Ascending aorta (tissue), 2 donors: ENCODE measurements at places on chromosomes 16 and 17.

- no peak for DNase-seq
These were observed 16.9 kb upstream of the GLIS2 start for GRCh38 chr16:4298761-4299522.

DNA sequence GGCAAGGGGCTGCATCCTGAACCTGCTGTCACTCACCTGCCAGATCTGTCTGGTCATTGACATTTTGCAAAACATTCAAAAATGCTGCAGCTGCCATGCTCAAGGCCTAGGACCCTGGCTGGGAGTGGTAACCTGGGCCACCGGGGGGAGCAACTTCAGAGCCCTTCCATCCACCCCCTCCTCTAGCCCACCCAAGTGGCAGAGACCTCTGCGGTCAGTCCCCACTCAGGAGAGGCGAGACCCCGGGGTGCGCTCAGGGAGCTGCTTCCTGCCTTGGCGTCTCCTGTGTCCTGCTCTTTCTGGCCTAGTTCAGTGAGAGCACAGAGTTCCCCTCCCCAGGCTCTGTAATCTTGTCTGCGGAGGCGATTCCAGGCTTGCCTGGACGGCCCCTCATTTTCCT lies 108.8 kb downstream of the CCDC182 start:
- DNase-seq = no peak

GRCh38 chr17:50151937-50152547 lies 1.6 kb upstream of the PPP1R9B start:
- DNase-seq = peak; percentile 90

- no peak for DNase-seq
These were observed 968 bp downstream of the CEP112 start for GRCh38 chr17:66190738-66191592.

DNA sequence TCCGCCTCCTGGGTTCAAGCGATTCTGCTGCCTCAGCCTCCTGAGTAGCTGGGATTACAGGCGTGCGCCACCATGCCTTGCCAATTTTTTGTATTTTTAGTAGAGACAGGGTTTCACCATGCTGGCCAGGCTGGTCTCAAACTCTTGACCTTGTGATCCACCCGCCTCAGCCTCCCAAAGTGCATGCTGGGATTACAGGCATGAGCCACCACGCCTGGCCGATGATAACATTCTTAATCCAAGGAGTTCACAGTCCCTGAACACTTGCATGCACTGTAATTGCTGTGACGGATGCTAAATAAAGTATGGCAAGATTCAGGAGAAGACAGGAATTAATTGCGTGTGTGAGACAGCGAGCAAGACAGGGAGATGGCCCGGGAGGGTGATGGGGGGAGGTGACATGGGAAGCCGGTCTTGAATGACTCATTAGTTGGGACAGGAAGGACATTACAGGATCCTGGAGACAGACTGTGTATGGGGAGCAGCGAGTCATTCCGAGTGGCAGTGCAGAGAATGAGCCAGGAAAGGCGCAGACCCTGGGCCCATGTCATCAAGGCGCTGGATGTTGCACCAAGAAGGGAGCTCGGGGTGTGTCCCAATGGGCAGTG lies 6.7 kb downstream of the ABCA3 start:
- no peak for DNase-seq

DNA sequence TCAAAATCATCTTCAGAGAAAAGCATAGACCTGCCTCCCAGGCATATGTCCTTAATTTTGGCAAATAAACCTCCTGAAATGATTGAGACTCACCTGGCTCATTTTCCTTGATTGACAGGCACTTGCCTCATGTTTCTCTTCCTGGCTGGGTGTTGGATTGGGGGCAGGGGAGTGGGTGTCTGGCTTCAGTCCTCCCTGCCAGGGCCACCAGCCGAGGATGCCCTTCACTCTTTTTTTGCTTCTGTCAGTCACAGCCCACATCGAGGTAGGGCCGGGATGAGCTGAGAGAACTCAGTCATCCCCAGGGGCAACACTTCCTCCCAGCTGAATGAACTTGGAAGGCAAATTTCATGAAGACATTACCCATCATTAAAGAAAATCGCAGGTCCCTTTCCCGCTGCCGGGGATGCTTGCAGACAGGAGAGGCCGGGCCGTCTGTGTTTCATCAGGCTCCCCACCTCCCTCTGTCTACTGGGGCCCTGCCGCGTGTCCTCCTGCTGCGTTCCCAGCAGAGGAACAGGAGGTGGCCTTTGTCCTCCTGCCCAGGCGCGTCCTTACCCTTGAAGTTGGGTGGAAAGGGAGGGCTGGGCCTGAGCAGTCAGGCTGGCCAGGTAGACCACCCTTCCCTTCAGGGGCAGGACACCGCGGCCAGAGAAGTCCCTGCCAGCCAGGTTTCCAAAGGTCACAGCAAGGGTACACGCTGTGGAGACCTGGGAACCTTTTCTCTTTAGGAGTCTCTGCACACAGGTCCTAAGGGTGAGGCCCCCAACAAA lies 11.2 kb upstream of the DNAH17 start:
- DNase-seq = no peak

GRCh38 chr16:29665294-29666077 lies 2.4 kb downstream of the SPN start:
- DNase-seq = no peak

DNA sequence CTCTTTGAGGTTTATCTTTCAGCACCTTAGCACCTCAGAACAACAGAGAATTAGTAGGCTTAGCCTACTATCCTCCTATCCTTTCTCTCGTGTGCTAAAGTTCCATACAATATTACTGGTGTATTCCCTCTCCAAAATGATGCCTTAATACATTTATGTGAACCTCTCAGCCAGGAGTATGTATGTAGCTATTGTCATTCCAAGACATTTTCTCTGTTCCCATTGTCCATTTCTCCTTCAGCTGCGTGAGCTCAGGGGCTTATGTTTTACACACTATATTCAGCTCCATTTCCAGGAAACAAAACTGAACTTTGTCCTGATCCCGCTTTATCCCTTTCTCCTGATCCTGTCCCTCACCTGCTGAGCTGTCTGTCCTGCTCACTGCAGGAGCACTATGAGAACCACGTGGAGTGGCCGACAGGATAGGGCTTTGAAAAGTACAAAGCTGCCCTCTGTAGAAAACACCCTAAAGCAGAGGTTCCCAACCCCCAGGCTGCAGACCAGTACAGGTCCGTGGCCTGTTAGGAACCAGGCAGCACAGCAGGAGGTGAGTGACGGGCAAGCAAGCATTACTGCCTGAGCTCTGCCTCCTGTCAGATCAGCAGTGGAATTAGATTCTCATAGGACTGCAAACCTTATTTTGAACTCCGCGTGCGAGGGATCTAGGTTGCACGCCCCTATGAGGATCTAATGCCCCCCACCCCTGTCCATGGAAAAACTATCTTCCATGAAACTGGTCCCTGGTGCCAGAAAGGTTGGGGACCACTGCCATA lies 55.7 kb downstream of the CENPV start:
- no peak for DNase-seq

DNA sequence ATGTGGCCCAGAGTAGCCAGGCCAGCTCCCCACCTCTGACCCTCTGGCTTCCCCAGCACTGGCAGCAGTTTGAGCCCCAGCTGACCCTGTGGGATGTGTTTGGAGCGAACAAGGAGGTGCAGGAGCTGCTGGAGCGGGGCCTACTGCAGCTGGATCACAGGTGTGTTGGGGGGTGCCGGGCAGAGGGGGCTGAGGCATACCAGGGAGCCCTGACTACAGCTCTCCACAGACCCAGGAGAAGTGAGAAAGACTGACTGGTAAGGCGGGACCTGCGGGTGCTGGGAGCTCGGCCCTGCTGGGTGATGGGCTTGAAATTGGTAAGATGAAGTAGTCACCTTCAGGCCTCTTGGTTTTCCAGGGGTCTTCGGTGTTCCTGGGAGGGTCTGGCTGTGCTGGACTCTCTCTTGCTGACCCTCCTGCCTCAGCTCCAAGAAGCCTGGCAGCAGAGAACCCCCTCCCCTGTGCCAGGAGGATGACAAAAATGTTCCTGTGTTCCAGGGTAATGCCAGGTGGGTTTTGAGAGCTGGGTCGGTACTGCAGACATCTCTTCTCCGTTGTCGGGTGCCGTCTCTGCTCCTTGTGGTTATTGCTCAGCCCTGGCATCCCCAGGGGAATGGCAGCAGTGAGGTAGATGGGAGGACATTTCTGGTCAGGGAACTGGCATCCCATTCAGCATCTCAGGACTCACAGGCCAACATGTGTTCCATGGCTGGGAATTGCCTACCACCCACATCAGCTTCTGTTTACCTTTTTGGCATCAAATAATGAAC lies 5.9 kb downstream of the RSAD1 start:
- DNase-seq = no peak

DNA sequence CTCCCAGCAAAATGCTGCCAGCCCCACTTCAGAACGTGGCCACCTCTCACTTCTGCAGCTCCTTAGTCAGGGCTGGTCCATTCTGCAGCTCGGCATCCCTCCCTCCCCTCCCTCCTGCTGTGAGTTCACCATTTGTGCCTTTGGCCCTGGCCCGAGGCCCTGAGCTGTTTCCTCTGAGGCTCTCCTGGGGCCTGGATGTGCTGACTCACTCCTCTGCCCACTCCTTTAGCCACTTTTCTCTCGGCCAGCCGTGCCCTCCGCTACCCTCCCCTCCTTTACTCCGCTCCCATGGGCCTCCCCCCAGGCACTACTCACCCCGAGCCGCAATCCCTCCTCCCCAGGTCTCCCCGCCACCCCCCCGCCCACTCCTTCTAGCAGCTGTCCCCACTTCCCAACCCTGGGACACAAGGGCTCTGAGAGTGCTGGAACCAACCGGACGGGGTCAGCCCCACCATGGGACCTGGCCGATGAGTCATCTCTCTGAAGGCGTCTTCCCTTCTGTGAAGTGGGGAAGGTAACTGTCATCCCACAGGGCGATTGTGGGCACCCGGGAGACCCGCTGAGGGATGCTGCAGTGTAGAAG lies 11.5 kb downstream of the KCNG4 start:
- DNase-seq = peak; percentile 52

- DNase-seq = no peak
These were observed 16.6 kb downstream of the NAGPA start for GRCh38 chr16:5016967-5017677.

DNA sequence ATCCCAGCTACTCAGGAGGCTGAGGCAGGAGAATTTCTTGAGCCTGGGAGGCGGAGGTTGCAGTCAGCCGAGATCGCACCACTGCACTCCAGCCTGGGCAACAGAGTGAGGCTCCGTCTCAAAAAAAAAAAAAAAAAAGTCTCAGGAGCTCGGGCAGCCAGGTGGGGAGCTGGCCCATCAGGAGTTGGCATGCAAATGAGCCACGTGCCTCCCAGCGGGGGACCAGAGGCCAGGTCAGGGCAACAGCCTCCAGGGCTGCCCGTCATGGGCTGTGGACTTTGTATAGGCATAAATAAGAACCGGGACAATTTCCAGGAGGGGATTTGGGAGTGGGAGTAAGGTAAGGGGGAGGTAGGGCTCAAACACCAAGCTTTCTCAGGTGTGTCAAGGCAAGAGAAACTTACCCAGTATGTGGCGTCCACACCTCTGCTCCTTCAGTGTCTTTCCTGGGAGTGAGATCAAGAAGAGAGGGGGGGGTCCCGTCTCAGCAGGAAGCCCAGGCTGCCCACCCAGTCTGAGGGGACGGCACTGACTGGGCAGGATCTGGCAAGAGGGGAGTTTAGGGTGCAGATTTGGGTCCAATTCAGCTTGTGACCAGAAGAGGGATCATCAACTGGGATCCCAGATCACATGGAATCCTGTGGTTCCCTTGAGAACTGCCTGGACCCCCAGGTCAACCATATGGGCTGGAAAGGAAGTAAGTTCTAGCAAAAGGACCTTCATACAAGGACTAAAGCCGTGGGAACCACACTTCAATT lies 22.3 kb upstream of the G6PC1 start:
- DNase-seq = no peak

DNA sequence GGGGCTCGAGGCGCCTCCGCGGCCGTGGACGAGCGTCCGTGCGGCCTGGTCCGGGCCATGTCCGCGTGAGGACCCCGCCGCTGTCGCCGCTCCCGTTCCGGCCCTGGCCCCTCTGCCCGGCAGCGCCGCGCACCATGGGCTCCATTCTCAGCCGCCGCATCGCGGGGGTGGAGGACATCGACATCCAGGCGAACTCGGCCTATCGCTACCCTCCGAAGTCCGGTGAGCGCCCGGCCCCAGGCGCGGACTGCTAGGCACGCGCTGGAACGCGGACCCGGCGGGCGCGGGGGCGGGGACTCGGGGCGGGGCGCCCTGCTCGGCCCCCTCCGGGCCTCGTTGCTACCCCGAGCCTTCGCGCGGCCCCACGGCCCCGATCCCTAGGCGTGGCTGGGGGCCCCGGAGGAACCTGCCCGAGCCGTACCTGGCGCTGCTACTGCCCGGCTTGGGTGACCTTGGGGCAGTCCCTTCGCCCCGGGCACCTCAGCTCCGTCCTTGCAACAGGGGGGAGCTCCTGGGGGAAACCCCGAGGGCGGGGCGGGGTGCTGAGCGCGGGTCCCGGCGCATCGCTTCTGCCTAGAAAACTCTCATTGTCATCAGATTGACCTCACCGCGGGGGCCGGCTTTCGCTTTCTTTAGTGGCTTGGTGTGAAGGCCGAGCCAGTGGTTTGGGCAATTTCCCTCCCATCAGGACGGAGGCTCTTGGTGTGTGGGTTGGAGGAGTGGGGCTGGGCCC lies 367 bp downstream of the MGRN1 start:
- peak; percentile 83 for DNase-seq

- peak; percentile 42 for DNase-seq
These were observed 91.8 kb downstream of the SMG6 start for GRCh38 chr17:2211661-2212399.

DNA sequence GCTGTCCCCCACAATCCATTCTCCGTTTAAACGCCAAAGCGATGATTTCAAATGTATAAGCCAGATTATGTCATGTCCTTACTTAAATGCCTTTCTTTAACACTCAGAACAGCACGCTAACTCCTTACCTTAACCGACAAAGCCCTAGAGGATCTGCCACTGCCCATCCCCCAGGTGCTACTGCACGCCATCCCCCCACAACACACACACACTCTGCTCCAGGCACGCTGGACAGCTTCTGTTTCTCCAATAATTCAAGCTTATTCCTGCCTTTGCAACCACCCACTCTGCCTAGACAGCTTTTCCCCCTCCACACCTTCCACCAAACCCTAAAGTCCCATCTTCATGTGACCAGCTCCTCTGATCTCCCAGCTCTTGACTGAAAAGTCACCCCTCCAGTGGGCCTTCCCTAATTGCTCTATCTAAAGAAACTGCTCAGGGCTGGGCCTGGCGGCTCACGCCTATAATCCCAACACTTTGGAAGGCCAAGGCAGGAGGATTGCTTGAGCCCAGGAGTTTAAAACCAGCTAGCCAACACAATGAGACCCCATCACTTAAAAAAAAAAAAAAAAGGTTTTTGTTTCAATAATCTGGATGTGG lies 38.9 kb upstream of the RPL38 start:
- peak; percentile 11 for DNase-seq

GRCh38 chr17:17499402-17500145 lies 3.4 kb upstream of the RASD1 start:
- DNase-seq = no peak
